ENCODE measurements at places on chromosomes 4 and X.

- DNase-seq = peak; percentile 3
Measured at GRCh38 chr4:8905773-8906667, 34.4 kb upstream of the HMX1 start.

DNA sequence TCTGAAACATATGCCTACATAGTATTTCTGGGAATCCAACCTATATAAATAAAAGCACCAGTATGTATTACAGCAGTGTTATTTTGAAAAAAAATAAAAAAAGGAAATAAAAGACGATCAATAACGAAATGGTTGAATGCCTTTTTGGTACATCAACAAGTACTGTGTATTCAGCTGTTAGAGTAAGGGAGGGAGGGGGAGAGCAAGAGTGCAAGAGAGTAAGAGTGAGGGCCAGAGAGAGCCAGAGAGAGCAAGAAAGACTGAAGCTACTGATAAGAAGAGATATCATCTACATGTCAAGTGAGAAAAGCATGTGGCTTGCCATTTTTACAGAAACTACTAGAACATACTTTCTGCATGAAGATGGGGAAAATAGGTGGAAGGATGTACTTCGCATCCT, 1.8 kb downstream of the SPIN4 start:
- DNase-seq = no peak

DNA sequence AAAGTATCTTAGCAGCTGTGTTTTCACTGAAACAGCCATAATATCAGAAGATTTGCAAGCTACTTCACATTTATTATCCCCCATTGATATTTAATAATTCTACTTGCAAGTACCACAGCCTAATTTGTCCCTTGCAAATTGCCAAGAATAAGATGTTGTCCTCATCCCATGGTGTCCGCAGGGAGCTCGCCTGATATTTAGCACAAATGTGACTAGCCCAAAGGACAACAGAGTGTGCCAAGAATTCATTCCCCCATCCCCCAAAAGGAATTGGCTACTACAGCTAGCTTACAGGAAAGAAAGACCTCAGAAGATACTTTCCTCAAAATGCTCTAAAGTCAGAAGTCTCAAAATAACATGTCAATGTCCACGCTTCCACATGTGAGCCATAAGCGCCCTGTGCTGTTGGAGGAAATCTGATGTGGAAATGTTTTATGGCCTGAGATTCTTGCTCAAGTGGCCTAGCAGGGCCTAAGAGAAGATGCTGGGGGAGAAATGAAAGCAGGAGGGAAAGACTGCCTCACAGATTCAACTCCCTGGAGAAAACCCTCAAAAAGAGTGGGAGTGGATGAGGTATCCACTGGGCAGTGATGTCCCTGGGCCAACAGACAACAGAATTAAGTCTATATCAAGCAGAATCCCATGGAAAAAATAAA, 111.4 kb downstream of the SH3KBP1 start:
- DNase-seq = no peak

DNA sequence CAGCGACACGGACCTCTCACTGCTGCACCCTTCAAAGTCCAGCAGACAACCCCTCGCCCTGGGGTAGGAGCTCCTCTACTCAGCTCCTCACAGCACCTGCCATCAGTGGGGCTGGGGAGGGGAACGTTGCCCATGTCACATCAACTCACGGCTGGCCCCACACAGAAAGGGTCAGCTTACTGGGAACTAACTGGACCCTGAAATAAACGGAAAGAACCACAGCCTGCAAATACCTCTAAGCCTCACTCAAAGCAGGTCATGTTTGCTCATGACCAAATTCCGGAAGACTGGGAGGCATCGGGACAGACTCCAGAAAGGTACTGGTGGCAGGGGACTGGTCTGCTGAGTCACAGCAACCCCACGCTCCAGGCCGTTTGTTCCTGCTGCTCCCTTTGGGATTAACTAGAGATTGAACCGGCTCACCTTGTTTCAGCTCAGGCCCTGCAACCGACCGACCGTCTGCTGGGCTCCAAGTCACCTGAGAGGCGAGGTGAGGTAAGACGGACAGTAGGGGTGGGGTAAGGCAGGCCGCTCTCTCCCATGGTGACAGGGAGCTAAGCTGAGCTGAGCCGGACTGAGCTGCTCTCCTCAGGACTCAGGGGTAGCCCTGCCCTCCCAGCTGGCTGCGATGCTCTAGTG, 5.6 kb downstream of the G6PD start:
- no peak for DNase-seq

DNA sequence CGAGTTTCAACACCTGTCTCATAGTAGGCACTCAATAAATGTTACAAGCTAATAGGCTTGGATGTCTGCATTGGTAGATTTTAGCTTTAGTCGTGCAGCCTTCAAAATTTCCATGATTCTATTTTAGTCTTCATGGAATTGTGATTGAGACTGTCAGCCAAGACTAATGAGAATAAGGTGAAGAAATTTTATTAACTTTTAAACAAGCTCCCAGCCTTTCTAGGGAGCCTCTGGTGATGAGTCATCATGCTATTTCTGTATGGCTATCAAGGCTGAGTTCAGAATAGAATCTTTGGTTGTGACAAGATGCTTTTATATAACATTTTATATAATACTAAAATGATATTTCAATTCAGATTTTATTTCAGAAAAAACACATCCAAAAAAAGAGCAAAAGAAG, 685.8 kb downstream of the GABRG1 start:
- DNase-seq = no peak

- DNase-seq = no peak
Measured at GRCh38 chrX:108217876-108218275, 126.3 kb downstream of the ATG4A start.

DNA sequence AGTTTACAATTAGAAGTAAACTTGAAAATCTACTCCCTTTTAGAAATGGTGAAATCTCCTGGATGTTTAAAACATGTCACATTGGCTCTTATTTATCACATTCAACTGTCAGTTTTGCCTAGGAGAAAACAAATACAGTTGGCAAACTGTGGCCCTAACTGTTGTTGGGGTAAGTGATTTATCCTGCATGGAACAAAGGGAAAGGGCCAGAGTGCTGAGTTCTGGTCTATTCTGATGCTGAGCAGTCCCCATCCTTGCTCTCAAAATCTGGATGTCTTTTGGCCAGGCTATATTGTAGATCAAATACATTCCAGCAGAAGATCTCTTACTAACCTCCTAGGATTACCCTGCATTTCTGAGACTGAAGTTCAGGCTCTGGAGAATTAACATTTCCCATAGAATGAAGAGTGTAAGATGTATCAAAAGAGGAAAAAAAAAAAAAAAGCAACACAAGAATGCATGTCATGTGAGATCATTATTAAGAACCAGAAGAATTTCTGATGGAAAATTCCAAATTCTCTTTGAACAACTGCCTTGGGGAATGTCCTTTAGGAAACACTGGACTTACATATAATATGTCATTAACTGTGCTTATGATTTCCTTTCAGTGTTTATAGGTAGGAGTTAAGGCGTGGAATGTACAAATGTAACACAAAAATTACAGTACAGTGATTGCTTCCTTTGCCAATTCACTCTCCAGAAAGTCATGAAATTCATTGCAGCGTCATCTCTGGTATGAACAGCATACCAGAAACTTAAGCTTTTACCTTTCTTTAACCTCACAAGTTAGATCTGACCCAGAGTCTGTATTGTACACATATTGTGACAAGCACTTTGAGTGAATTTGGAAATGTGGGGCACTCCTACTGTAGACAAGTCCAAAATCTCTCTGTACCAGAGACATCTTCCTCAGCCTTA, 1012.5 kb upstream of the LCORL start:
- DNase-seq = no peak

DNA sequence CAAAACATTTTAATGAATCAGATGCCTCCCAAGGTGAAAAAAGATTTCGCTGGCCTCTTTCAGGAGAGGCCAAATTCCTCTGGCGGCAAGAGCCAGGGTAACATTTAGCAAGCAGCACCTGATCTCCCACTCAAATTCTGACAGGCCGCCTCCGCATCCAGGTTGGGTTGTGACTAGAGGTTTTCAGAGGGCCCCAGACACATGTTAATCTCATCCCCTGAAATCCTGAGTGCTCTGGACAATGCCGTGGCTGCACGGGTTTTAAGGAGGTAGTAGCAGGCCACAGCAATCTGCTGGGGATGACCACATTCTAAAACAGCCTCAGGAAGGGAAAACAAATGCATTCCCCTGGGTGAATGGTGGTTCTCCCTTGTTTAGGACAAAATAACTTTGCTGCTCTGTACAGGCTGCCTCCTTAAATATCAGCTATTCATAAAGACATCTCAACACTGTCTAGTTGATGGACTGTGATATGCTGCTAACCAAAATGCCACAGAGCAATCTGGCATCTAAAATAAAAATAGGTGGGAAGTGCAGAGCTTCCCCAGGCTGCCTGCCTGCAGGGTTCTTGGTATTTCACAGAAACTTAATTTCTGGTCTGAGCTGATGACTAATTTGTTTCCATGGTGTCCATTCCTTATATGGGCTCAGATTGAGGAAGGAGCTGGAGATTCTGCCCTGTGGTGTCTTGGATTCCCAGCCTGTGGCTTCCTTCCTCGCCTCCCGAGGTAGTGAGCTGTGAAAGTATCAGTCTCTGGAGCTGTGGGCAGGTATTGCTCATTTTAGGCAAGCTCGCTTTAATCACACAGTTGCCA, 202.0 kb downstream of the DCLK2 start:
- no peak for DNase-seq

DNA sequence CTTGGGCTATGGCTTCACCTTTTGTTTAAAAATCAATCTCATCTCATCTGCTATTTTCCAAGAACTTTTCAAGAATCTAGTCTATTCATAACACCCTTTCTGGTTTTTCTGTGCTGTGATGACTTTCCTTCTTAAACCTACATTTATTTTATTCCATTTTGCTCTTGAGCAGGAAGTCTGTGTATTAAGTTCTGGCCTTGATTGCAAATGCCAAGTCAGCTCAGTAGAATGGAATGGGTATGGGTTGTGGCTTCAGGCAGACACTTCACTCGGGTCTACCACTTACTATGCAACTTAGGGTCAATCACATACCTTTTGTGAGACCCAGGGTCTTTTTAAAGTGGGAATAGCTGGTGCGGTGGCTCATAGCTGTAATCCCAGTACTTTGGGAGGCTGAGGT, 522.3 kb downstream of the TRIML1 start:
- DNase-seq = no peak

DNA sequence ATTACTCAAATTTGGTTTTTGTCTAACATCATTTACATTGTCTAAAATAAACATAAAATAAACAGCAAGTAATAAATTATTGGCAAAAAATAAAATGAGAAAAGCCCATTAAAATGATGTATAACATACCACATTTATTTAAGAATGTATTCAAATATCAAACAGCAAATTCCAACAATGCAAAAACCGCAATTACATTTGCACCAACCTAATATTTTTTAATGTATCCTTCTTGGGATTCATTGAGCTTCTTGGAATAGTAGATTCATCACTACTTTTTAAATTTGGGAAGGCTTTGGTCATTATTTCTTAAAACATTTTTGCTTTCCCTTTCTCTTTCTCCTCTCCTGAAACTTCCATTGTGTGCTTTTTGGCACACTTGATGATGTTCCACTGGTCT, 400.2 kb downstream of the MAGEE1 start:
- no peak for DNase-seq

DNA sequence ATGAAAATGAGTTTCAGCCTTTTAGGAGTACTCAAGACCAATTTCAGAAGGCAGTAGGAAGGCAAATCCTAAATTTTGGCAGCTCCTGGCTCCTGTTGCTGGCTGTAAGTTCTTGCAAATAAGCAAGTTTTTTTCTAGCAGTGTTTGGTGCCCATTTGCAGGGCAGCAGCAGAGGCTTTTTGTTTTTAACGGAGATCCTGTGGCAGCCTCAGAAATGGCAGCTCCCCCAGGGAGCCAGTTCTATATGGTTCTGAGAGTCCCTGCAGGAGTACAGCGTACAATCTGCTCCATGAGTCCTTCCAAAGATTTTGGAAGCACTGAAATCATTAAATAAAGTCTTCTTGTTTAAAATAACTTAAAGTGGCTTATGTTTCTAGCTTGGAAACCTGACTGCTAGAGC, 171.9 kb downstream of the NDST4 start:
- DNase-seq = no peak

GRCh38 chr4:93879919-93880318, 51.4 kb downstream of the ATOH1 start:
- DNase-seq = no peak

DNA sequence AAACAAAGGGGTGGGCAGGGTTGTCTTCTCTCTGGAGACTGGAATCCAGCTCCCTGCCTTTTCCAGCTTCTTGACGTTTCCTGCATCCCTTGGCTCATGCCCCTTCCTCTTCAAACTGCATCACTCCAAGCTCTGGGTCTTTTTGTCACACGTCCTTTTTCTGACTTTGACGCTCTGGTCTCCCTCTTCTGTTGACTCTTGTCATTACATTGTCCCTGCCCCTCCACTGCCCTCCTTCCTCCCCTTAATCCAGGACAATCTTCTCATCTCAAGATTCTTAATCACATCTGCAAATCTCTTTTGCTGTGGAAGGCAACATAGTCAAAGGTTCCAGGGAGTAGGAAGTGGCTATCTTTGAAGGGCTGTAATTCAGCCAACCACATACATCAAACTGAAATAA, 178.3 kb downstream of the TMA16 start:
- DNase-seq = no peak

DNA sequence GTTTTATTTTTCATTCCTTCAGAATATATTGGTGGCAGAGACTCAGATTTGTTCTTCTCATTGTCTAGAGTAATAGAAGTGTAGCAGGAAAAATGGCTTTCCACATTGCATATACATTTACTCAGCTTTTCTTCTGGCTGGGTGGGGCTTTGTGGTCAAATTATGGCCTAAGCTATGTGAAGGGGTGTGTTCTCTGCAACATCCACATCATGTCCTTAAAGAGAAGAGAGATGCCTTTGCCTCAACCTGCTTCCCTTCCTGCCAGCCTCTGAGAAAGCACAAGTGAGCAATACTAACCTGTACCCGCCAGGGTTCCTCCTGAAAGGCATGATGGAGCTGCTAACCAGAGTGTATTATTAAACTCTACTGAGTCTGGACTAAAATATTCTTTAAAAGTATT, 695.6 kb upstream of the FAM241A start:
- DNase-seq = no peak

Measured in BE2C (cell line).